ENCODE measurements at places on chromosomes 5 and 9.

DNA sequence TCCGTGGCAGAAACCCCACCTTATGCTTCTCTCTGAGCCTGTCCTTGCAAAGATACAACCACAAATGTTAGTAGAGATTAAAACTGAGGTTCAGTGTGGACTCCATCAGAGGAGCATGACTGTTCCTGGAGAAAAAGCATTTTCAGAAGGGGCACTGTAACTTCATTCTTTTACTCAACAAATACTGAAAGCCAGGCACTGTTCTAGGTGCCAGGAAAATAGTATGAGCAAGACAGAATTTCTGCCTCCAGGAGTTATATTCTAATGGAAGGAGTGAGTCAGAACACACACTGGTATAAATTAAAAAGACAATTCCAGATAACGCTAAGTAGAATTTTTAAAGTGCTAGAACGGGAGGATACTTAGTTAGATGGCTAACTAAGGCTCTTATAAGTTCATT lies 251.4 kb upstream of the GAS1 start:
- peak; percentile 83 for DNase-seq

- peak; percentile 17 for DNase-seq
These were observed 153.9 kb downstream of the GPBP1 start for GRCh38 chr5:57327561-57328367.

GRCh38 chr5:11046160-11046559 lies 285.1 kb upstream of the DAP start:
- DNase-seq = peak; percentile 9

- DNase-seq = peak; percentile 13
These were observed 14.0 kb downstream of the IL33 start for GRCh38 chr9:6229619-6230018.

DNA sequence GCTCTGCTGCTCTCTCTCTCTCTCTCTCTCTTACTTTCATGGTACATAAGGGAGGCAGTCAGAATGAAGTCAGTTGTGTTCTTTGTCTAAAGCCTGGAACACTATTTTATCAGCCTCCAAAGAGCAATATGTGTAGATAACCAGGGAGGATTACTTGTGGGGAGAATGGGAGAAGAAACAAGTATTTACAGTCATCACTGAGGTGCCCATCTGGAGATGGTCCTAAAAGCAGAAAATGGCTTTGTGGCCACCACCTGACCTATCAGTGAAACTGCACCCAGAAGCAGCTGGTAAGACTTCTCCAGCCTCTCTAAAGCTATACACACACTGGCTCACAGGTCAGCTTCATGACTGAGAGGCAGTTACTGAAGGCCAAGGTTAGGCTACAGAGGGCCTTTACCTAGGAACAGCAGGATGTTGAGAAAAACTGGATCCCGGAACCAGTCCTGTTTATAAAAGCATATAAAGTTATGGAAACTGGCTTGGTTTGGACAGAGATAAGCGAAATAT lies 75.1 kb downstream of the MRPS27 start:
- DNase-seq = peak; percentile 78

Data from GM23248 (cell line).